Lung (tissue), 17 donors: ENCODE measurements at places on chromosomes 5 and 9. TPM values are rescaled to one million over a fixed set of nuclear protein-coding genes. Genes with fewer than 3 reads are reported as not detected.

Gene CDH9
- total RNA-seq: not detected

Gene MYO10
- total RNA-seq: 40.6 TPM

DNA sequence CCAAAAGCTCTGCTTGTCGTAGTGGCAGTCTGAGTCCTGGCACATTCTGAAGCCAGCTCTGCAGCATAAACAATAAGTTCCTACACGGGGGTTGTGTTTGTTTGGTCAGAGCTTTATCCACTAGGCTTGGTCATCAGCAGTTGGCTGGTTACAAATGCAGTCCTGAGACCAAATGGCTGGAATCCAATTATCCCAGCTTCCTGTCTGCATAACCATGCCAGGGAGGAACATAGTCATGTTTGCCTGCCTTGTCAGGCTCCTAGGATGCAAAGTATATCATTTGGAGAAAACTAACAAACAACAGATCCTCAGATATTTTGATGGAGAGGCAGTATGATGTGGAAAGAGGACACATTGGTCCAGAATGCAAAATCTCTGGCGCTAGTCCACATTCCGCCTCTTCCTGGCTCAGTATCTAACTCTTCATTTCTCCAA is 85.8 kb downstream of the FBXO38 start:
- peak; percentile 96 for DNase-seq

Gene SLC4A9
- 0.18 TPM for total RNA-seq

Gene CDH18
- total RNA-seq: 2.4 TPM

GRCh38 chr9:16611983-16612382 is 258.5 kb downstream of the BNC2 start:
- peak; percentile 48 for DNase-seq

DNA sequence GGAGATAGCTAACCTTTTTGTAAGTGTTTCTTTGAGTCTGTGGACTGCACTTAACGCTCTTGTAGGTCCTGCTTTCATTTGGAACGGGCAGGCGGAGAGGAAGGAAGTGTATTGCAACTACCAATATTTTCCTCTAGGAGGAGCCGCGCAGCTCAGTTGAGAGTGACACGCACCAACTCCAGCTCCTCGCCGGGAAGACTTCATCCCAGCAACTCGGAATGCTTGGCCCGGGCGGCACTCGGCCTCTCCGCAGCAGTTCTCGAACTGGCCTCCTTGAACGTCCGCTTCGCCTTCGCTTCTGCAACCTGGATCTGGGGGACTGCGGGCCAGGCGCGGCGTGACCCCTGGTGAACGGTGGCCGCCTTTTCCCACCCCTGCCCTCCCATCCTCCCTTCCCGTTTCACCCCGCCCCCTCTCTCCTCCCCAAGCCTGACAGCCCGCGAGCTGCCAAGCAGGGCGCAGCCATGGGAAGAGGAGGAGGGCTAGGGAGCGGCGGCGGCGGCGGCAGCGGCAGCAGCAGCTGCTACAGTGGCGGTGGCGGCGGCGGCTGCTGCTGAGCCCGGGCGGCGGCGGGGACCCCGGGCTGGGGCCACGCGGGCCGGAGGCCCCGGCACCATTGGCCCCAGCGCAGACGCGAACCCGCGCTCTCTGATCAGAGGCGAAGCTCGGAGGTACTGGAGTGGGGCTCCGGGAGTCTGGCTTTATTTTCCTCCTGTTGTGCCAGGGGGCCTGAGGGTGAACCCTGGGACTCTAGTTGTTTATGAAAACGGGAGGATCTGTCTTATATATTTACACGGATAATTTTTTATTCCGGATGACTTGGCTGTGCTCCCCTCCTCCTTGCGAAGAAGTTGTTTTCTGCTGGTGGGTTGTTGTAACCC is at the start of gene GHR:
TSS of gene GHR (plus strand) at position 155 of the 881 bp plus-strand sequence. CDS start 142,436 bp downstream, outside the sequence.
- DNase-seq: peak; percentile 95

Gene C5orf58
- total RNA-seq: not detected

GRCh38 chr5:30650311-30650710 is 543.2 kb upstream of the CDH6 start:
- no peak for DNase-seq

Gene CRAT
- total RNA-seq: 14.5 TPM

- DNase-seq: no peak
Measured at GRCh38 chr5:61000887-61001286, 55.9 kb downstream of the NDUFAF2 start.

- DNase-seq: peak; percentile 70
Measured at GRCh38 chr9:110926828-110927487, 111.3 kb downstream of the LPAR1 start.

Gene PCDH12
- 17.0 TPM for total RNA-seq

DNA sequence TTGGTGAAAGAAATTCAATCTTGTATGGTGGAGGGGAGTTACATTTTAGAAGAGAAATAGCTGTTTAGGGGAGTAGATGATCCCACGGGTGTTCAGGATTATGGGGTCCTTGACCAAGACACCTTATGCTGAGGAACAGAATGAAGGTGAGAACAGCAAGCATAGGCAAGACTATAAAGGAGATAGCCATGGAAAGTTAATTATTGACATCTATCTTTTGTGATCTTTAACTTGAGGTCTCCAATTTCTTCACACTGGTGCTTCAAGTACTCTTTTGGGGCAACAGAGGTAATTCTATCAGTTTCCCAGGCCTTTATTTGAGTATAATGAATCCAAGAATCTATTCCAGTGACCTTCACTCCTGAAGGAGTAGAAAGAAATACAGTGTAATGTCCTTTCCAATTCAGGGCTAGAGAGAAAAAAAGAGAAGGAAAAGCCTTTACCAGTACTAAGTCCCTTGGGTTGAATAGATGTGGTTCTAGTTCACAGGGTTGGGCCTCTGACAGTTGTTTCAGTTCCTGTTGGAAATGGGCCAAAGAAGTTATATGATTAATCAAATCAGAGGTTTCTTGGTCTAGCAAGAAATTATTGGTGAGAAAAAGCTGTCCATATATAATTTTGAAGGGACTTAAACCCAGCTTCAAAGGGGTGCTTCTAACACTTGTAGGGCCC is 2104.1 kb upstream of the ACO1 start:
- no peak for DNase-seq

DNA sequence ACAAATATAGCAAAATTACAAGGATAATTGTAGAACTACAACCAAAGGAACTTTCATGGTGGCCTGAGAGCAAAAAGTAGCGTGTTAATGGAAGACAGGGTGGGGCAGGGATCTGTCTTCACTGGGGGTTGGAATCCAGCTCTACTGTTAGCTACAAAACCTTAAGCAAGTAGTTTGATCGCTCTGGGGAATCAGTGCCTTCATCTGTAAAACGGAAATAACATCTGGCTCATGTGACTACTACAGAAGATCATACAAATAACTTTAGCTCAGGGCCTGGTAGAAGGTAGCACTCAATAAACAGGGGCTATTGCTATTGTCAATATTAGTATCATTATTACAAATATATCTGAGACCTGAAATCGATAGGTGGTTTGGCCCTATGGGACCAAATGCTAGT is 40.4 kb downstream of the ZNF608 start:
- no peak for DNase-seq

- DNase-seq: no peak
Measured at GRCh38 chr5:69131304-69131703, 35.6 kb upstream of the CCNB1 start.
